Activated CD4-positive, alpha-beta T cell treated with anti-CD3 and anti-CD28 coated beads, Interleukin-2, Interleukin-6, amounts not matched to agents 100 ng/mL and 50 ng/mL, durations not matched to agents 16 hours and 8 hours (primary cell): ENCODE measurements at places on chromosomes 12 and 14.
A peak's percentile ranks its signal among the peaks of the same experiment; 100 is the strongest.

GRCh38 chr12:12686925-12687324 lies 9.1 kb downstream of the GPR19 start:
- DNase-seq, result no peak

DNA sequence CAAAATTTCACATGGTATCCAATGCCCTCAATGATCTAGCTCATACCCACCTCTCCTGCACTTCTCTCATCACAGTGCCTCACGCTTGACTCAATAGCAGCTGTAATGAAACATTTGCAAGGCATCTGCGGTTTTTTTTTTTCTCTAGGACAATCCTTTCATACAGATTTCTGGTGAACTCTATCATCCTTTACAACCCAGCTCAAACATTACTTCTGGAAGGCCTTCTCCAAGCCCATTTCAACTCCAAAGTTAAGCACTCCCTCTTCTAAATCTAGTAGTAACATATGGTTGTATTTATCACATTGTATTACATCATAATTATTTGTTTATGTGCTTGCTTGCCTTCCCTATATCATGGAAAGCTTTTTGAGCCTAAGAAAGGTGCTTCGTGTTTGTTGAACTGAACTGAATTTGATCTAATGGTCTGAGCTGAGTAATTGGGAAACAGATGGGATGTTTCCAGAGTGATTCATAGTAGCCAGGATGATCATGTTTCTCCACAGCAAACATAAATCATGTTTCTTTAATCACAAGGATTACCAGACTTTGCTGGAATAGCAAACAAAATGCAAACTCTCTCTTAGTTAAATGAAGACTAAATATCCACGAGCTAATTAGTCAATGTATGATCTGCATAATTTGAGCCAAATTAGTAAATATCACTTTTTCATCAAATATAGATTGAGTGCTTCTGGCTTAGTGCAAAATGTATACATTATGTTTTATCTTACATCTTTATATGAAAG lies 14.3 kb downstream of the CFL2 start:
- DNase-seq, result no peak

DNA sequence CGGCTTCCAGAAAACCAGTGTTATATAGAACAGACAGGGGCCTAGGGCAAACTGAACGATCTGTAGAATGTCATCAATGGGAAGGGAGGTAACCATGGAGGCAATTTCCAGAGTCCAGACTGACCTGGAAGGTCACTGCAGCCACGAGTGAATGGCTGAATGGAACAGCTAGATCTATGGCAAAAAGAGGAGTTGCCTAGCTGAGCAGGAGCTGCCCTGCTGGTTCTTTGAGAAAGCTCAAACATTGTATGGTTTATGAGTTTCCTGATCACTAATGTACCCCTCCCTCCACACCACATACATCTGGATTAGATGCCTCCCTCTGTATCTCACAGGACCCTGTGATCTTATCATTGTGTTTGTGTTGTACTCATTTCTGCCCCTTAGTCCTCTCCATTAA lies 1.0 kb upstream of the RERG start:
- no peak for DNase-seq

GRCh38 chr14:58299401-58300330 lies 1.3 kb downstream of the ARID4A start:
- DNase-seq, result peak; percentile 16

DNA sequence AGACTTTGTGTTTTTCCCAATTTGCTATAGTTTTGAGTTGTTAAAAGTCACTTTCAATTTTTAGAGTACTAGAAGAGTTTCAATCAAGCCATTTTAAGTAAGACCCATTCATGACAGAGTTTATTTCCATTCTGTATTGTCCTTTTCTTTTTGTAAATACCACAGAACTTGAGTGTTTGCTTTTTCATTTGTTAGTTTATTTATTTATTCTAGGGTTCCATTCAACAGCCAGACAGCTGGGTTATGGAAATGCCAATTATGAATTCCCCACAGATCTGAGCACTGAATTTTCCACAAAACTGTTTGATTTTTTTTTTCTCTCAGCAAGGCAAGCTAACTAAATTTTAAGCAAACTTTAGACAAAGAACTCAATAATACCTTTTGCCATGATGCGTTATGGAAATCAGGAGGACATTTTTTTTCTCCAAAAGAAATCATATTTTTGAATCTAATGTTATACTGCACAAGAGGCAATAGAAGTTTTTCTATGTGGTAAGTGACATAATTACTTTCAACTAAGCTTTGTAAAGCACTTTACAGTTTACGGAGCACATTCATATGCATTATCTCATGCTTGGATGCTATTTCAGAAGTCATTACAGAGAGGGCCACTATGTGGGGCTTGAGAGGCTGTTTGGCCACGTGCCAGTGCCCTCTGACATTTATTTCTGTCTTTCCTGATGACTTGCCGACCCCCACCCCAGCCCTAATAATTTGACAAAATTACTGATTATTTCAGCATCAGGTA lies 181.5 kb downstream of the VRK1 start:
- DNase-seq, result no peak

GRCh38 chr14:56528927-56529326 lies 50.7 kb upstream of the TMEM260 start:
- no peak for DNase-seq

- DNase-seq, result no peak
Measured at GRCh38 chr12:99045158-99045557, 400.1 kb downstream of the APAF1 start.

- DNase-seq, result no peak
Measured at GRCh38 chr14:90455100-90455571, 58.3 kb downstream of the CALM1 start.

GRCh38 chr12:106113824-106114446 lies 24.8 kb downstream of the NUAK1 start:
- DNase-seq, result no peak

DNA sequence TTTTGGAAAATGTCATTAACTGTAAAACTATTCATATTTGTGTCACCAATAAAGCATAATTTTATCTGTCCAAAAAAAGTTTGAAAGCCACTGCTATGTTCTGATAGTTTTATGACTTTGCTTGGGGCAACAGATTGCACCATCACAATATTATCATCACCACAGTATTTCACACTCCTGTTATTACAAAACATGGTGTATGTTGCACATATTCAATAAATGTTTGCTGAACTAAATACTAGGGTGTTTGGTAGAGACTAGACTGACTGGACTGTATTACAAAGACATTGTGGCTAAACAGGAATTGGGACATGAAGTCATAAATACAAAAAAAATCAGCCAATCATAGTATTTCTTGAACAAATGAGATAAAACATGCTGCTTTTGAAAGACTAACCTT lies 55.1 kb downstream of the PAWR start:
- no peak for DNase-seq

- no peak for DNase-seq
Measured at GRCh38 chr14:21070083-21070609, at the start of gene ARHGEF40. ARHGEF40 (plus strand) TSS chr14:21070304; CDS start chr14:21070397, 93 bp downstream.

DNA sequence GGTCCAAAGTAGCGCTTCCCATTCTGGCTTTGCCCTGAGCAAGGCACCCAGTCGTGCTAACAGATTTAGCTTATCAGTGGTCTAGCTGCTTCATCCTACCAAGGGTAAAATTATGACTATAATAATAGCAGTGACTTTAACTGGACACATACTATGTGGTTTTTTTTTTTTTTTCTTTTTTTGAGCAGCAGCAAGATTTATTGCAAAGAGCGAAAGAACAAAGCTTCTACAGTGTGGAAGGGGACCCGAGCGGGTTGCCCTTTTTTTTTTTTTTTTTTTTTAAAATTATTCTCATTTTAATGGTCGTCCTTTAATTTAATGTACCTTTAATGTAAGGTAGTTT lies 505 bp downstream of the HELB start:
- no peak for DNase-seq

DNA sequence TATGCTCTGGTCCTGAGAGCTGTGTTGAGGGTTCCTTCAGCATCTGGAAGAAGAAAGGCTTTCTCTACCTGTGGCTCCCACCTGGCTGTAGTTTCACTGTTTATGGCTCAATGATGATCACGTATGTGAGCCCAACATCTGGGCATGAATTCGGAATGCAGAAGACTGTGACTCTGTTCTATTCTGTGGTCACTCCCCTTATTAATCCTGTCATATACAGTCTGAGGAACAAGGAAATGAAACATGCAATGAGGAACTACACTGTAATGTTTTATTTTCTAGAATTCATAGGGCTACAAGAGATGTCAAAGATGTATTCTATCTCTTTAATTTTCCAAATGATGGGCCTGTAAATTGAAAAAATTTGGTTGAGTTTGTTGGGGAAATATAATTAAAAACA lies 10.8 kb upstream of the OR11G2 start:
- no peak for DNase-seq

DNA sequence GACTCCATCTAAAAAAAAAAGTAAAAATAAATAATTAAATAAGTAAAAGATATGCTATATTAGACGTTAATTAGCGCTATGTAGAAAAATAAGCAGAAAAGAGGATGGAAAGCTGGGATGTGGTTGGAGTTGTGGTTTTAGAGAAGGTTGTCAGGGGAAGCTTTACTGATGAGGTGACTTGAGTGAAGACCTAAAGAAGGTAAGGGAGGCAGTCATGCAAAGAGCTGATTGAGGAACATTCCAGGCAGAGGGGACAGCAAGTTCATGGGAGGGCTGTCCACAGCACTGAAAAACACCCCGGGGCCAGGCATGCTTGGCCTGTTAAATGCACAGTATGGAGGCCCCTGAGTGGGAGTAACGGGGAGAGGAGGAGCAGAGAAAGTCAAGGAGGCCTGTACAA lies 15.7 kb downstream of the SMAGP start:
- DNase-seq, result no peak

DNA sequence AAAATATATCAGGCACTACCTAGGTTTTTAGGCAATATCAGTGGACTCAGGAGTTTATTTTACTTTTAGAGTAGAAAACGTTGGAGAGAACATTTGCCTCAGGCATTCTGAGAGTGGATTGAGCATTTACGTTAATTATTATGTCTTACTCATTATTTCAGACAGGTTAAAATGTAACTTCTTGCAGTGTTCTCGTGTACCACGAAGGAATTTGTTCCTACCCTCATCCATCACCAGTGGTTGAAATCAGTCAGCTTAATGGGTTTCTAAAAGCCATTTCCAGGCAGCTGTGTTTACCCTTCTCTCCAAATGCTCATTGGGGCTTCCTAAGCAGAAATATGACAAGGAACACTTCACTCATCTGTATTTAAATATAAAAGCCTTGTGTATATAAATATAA lies 9.1 kb upstream of the LDHB start:
- DNase-seq, result no peak

- no peak for DNase-seq
Measured at GRCh38 chr12:21372602-21373001, at the start of gene IAPP. IAPP (plus strand) TSS chr12:21372902; CDS start chr12:21373352, 450 bp downstream.

- no peak for DNase-seq
Measured at GRCh38 chr12:15044471-15044870, 71.6 kb downstream of the PDE6H start.

- no peak for DNase-seq
Measured at GRCh38 chr12:49000346-49000745, 1.2 kb upstream of the DDN start.

DNA sequence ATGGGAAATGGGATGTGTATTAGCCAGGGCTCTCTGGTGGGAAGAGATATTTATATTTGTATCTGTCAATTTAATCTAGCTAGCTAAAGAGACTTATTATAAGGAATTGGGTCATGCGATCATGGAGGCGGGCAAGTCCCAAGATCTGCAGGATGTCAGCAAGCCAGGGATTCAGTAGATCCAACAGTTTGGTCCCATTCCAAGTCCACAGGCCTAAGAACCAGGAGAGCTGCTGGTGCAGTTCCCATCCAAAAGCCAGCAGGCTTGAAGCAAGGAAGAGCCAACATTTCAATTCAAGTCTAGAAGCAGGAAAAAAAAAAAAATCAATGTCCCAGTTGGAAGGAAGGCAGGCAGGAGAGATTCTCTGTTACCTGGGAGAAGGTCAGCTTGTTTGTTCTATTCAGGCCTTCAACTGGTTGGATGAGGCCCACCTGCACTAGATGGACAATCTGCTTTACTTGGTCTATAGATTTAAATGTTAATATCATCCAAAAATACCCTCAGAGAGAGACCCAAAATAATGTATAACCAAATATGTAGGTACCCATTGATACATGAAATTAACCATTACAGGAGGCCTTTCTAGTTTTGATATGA lies 60.7 kb upstream of the BCAT1 start:
- no peak for DNase-seq

- no peak for DNase-seq
Measured at GRCh38 chr14:20622816-20623291, 18.6 kb downstream of the OR6S1 start.

DNA sequence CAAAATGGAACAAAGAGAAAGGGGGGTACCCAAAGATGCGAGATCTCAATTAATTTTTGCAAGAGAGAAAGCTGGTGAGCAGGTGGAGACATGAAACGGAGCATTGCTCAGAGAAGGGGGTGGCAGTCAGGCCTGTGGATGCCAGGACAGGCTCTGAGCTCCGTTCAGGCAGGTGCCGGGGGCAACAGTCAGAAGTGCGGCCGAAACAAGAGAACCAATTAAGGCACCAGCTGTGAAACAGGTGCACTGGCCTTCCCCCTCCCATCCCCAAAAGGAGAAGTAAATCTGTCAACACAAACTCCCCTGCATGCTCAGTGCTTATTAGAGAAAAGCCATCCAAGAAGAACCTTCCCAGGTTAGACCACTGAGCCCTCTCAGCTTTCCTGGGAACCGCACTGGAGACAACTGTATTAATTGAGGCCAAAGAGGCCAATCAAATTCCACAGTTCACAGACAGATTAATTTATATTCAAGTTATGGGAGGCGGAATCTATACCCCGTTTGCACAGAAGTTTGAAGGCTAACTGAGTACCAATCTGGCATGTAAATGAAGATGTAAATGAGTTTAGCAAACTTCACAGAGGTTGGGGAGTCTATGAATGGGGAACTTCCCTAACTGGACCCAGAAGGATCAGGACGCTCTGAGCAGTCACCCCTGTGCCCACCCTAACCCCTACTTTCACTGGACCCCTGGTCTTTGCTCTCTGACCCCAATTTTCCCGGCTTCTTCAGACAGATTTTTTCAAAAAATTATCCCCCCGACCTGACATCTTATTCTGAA lies 20.9 kb downstream of the OAS2 start:
- no peak for DNase-seq

DNA sequence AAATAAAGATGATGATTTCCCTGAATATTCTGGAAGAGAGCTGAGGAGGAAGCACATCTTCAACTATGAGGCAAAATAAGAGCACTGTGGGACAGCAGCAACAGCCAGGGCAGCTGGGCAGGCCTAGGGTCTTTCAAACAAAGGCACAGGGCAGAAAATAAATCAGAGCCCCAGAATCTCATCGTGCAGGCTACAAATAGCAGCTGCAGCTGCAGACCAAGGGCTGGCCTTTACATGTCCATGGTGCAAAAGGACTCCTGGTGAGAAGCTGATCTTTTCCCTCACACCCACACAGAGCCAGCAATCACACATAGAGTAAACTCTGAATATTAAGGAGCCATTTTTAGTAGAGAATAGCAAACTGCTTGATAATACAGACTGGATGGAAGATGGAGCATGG lies 13.6 kb upstream of the MYBPC1 start:
- no peak for DNase-seq
